HCT116 (cell line): ENCODE measurements at places on chromosomes 2 and 18.

GRCh38 chr18:74244554-74244953 is 47.2 kb downstream of the CYB5A start:
- DNase-seq = no peak

DNA sequence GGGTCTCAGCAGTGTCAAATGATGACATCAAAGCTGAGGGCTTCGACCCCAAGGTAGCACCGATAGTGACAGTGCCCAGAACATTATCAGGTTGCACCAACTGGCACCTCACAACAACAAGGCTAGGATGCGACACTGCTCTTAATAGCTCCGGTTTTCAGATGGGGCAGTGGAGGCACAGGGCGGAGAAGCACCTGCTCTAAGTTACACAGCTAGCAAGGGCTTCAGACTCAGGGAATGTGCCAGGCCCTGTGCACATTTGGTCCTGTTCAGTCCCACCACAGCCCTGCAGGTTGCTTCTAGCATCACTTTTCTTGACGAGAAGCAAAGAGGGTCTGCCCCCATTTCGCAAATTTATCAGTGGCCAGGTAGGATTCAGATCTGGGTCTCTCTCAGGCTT is 74.1 kb downstream of the DGKD start:
- DNase-seq = no peak

DNA sequence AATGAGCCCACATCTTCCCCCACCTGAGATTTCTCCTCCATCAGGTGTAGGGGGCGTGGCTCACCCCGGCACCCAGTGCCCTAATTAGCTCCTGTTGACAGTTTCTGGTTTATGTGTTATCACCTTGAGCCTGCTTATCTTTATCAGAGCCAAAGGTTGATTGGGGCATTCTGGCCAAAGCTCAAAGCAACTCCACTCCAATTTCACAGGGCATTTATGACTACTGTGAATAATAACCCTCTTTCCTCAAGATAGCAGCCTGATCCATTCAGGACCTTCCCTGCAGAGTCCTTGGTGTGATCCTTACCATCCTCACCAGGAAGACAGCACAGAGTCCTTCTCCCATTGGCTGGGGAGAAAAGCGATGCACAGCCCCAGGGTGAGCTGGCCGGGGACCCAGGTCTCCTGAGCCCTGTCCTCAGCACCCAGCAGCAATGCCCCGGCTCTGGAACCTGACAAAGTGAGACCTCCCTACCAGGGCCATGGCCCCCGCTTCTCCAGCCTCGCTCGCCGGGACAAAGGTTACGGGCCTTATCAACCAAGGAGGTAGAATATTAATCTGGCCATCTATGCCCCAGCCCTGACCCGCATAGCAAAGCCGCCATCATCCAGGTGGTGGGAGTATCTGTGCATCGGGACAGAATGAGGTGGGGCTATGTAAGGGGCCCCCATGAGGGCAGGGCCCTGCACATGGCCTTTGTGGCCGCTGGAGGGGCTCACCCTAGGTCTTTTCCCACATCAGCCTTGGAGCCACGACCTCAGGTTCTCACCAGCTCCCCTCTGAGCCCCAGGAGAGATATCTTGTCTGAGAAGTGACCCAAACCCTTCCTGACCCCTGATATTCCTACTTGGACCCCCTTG is 64.5 kb downstream of the ZFP36L2 start:
- no peak for DNase-seq

GRCh38 chr2:134072341-134072740 is 181.5 kb upstream of the MGAT5 start:
- no peak for DNase-seq

DNA sequence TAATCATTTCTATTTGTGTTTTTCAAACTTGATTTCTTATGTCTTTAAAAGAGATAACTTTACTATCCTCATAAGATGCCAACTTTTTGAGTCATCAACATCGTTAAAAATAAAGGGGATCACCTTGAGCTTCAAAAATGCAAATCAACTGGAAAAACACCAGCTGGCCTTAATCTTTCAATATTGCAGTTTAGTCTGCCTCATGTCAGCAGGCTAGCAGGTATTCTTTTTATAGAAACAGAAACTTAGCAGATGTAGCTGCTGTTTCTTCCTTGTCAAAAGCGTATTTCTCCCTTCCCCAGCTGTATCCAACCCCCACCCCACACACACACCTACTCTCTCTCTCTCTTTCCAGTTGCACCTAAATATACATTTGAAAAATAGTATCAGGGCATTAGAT is 154.1 kb upstream of the ZNF804A start:
- DNase-seq = no peak

DNA sequence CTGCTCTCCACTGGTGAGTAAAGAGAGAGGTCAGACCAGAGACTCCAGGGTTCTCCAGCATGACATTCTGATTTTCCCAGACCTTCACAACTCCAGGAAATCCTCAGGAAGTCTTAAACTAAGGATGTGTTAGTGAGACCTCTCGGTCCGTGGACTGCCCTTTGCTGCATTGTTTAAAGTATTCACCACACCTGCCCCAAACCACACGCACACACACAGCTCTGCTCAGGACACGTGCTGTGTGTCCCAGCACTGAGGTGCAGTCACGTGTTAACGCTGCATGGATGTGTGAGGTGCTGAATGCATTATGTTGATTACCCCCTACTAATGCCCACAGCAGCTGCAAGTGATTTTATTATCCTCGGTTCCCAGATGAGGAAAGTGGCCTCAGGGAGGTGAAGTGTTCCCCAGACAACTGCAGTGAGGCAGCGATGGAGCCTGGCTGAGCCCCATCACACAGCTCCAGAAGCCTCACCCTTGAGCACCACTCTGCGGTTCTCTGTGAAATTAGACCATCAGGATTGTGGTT is 68.4 kb downstream of the TRAPPC12 start:
- no peak for DNase-seq

GRCh38 chr18:56945171-56946083 is 201.5 kb upstream of the BOD1L2 start:
- DNase-seq = no peak
